ENCODE measurements at places on chromosomes 1 and 21. TPM values are rescaled to one million over a fixed set of nuclear protein-coding genes. Genes with fewer than 3 reads are reported as not detected.

The CKS1B gene
- polyA plus RNA-seq = 43.1 TPM

The HPDL gene
- polyA plus RNA-seq = not detected

The MX2 gene
- 4.3 TPM for polyA plus RNA-seq

The CFAP74 gene
- not detected for polyA plus RNA-seq

The KCNE1 gene
- 4.4 TPM for polyA plus RNA-seq

The ANKRD13C gene
- polyA plus RNA-seq = 8.4 TPM

The SAMSN1 gene
- 1.4 TPM for polyA plus RNA-seq

The OR2T2 gene
- not detected for polyA plus RNA-seq

The PDPN gene
- polyA plus RNA-seq = 7.4 TPM

The MIXL1 gene
- 0.56 TPM for polyA plus RNA-seq
